SK-MEL-5 (cell line): ENCODE measurements at places on chromosomes 7 and 10.

- DNase-seq, result no peak
Observed at GRCh38 chr10:34187201-34187600, 627.9 kb downstream of the PARD3 start.

- DNase-seq, result no peak
Observed at GRCh38 chr7:78151229-78151628, 352.7 kb downstream of the PHTF2 start.

- no peak for DNase-seq
Observed at GRCh38 chr7:45656431-45656830, 82.3 kb downstream of the ADCY1 start.

GRCh38 chr10:132457328-132458070 is 60.5 kb downstream of the PWWP2B start:
- no peak for DNase-seq

- no peak for DNase-seq
Observed at GRCh38 chr7:2553831-2554581, 1.3 kb downstream of the BRAT1 start.

DNA sequence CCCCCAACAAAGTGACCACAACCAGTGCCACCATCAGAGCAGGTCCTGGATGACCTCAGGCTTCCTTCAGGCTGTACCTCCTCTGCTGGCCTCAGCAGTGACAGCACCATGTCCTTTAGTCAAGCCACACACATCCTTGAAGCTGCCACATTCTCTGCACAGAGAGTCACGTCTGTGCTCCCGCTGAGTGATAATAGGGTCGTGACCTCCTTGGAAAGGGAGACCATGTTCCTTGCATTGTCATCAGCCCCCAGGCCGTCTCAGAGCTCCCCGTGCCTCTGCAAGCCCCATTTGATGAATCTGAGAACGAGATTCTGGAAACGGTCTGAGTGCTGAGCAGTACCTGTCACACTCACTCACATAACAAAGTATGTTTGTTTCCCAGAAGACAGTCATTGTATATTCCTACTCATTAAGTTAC is 106.5 kb upstream of the PRR15 start:
- DNase-seq, result no peak

GRCh38 chr7:44290252-44290620 is 35.2 kb downstream of the CAMK2B start:
- no peak for DNase-seq

GRCh38 chr7:106731187-106731586 is 70.2 kb upstream of the CCDC71L start:
- no peak for DNase-seq

- no peak for DNase-seq
Observed at GRCh38 chr10:22737587-22737986, 23.2 kb upstream of the PIP4K2A start.

GRCh38 chr7:122616951-122617350 is 82.0 kb downstream of the RNF133 start:
- DNase-seq, result no peak

DNA sequence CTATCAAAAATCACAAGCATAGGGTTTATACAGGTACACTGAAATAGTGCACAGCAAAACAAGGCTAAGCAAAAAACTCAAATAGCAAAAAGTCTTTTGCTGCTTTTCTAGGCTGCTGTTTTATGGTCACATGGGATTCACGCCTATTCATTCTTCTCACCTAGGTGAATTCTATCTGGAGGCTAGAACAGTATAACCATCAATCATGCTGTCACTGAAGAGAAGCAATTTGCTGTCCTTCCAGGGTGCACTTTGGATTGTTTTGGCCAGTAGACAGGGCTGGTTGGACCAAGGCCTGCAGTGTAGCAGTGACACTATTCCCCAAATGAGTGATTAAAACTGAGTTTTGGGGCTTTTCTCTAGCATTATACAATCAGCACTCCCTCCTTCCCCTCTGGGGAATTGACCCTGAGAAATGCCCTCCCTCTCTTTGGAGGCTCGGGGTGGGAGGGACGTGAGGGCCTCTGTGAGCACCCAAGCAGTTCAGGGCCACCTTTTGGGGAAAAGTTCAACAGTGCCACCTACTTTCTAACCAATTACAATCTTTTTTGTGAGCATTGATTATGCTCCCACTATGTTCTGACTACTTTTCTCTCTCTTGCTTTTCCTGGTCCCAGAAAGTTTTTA is 16.2 kb upstream of the SND1 start:
- no peak for DNase-seq

DNA sequence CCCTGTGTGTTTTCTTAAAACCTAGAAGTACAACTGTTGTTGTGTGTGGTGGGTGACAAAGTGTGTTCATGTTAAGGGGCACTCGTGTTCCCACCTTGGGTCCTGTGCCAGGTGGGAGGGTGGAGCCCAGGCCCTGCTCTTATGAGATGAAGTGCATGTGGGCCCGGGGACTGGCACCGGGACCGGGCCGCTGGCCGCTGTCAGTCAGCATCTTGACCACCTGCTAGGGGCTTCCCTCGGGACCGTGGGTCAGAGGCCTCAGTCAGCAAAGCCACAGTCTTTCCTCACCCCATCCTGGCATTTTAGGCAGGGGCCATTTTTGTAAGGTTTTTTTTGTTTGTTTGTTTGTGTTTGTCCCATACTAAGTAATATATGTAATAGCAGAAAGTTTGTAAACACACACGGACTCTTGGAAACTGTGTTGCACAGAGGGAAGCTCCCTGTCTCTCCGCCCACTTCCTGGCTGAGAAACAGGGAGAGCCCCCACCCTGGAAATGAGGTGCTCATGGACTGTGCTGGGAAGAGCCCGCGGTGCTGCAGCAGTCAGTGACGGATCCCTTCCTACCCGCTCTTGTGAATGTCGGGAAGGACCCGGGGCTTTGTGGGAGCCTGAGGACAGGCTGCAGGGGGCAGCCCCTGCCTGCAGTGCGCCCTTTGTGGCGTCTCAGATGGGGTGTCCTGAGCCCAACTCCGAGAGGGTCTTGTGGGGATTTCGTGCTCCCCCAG is 13.4 kb downstream of the AGAP3 start:
- DNase-seq, result no peak

DNA sequence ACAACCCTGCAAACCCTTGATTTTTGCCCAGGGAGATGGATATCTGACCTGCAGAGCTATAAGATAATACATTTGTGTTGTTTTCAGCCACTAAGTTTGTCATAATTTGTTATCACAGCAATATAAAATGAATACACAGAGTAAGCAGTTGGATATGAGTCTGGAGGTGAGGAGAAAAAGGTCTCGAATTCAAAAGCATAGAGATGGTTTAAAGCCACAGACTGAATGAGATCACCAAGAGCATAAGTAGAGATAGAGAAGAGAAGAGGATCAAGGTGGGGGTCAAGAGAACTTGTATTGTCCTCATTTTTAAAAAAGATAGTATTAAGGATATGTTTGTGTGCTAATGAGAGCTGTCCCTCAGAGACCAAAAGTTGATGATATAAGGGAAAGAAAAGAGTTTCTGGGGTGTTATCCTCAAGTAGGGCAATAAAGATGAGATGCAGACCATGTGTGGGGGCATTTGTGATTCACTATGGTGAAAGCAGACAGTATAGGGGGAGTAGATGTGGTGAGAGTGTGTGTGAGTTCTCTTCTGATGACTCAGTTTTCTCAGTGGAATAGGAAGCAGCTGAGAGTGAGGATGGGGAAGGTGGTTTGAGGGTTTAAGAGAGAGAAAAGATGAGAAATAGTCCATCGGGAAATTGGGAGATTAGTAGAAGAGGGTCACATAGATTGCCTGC is 25.8 kb upstream of the PCGF5 start:
- no peak for DNase-seq

GRCh38 chr7:137934941-137935883 is 66.7 kb downstream of the CREB3L2 start:
- no peak for DNase-seq

GRCh38 chr10:97572214-97572989 is at the start of gene ANKRD2:
Gene ANKRD2 (plus strand): TSS chr10:97572779. CDS start chr10:97572789, 10 bp downstream.
- DNase-seq, result peak; percentile 76

- DNase-seq, result no peak
Observed at GRCh38 chr10:550665-551372, 138.6 kb downstream of the DIP2C start.

DNA sequence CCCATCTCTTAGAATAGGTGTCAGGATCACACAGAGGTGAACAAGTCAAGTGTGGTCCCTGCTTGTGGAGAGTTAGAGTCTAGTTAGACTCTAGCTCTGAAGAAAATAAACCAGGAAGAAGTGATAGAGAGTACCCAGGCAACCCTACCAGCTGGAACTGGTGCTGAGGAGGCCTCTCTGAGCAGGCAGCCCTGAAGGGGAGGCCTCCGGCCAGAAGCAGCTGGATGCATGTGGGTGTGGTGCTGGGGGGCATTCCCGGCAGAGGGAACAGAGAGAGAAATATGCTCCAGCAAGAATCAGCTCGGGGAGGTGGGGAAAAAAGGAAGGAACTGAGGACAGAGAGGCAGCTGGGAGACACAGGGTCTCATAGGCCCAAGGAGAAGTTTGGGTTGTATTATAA is 68.6 kb downstream of the APBB1IP start:
- no peak for DNase-seq

GRCh38 chr7:54339073-54339472 is 203.1 kb upstream of the VSTM2A start:
- no peak for DNase-seq

- no peak for DNase-seq
Observed at GRCh38 chr10:104038958-104039752, 46.5 kb downstream of the COL17A1 start.

DNA sequence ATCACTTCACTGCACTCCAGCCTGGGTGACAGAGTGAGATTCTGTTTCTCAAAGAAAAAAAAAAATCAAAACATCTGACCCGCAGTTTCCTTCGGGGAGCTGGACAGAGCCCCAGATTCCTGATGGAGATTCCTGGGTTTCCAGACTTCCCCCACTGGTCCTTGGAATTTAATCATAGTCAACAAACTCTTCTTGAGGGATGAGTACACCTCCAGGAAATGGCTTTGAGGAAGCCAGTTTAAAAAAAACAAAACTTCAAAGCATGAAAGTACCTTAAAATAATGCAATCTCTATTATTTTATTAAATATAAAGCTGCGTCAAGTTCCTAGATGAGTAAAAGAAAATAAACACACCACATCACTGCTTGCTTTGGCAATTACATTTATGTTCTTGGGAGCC is 1.2 kb upstream of the MAD1L1 start:
- DNase-seq, result no peak

GRCh38 chr10:100348389-100348927 is 1.4 kb downstream of the SCD start:
- DNase-seq, result no peak

DNA sequence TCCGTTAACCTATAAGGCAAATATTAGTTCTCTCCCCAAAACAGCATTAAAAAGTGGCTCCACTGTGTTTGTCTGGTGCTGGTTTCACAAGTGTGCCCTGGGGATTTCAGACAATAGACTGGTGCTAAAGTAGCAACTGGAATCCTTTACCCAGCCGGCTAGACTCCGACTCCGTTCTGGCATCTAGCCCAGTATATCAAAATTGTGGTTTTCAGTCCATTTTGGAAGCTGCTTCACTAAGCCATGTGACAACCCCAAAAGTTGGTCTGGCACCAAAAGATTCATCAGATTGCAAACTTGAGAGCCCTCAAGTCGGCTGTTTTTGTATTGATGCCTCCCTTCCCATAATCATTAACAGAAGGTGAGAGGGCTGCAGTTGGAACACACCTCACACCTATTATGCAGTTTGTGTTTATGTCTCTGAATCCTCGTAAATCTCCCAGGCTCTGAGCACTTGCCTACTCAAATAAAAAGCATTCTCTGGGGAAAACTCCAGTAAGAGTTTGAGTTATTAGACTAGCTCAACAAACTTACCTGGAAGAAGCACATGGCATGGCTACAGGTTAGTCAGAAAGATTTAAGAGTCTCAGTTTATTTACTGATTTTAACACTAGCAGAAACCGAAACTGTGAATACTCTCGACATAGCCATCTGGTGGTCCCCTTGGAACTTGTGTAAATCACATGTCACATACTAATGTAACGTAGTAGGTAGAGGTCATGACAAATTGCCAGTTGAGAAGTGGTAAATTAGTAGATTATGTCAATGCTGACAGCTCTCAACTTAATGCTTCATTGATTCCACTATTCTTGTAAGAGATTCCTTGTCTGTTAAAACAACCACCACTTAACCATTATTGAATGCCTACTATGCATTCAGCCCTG is 14.8 kb upstream of the WNT16 start:
- no peak for DNase-seq

GRCh38 chr10:91975438-91975837 is 51.9 kb downstream of the BTAF1 start:
- DNase-seq, result no peak

DNA sequence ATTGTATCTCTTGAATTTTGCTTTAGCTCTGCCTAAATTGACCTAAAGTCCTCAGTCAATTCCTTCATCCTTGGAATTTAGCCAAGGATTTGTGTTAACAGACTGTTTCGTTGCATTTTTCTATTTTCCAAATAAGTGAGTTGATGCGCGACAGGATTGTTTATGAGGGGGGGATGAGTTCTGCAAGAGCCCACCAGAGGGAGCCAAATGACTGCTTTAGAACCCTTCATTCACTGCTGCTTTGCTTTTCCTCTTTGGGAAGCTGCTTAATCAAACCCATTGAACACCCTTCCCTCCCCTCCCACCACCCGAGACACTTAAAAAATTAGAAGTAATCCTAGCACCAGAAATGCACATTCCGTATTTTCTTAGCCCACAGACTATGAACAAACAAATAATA is 33.7 kb upstream of the PTF1A start:
- peak; percentile 65 for DNase-seq

- no peak for DNase-seq
Observed at GRCh38 chr7:4851459-4852422, 10.1 kb downstream of the PAPOLB start.

- no peak for DNase-seq
Observed at GRCh38 chr7:157400171-157400860, 63.5 kb downstream of the DNAJB6 start.

DNA sequence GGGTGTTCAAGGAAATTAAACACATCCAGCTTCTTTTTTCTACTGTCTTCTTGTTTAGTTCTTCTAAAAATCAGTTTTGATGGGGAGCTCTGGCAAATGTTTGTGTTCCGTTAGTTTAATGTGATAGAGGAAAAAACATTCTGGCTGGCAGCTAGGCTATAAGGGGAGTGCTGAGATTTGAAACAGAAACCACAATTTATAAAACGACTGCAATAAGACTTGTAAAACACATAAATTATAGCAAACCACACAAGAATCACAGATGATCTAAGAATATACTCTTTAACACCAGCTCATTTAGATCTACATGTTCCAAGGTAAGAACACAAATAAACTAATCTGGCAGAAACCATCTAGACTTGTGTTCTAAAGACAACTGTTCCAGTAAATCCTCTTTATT is 425.5 kb downstream of the CNTNAP2 start:
- no peak for DNase-seq

- DNase-seq, result no peak
Observed at GRCh38 chr7:105805447-105806019, 70.9 kb downstream of the ATXN7L1 start.

- DNase-seq, result no peak
Observed at GRCh38 chr7:95622859-95623258, 26.5 kb upstream of the PDK4 start.
